Hepatic stellate cell (primary cell): ENCODE measurements at places on chromosomes 1 and 21.

DNA sequence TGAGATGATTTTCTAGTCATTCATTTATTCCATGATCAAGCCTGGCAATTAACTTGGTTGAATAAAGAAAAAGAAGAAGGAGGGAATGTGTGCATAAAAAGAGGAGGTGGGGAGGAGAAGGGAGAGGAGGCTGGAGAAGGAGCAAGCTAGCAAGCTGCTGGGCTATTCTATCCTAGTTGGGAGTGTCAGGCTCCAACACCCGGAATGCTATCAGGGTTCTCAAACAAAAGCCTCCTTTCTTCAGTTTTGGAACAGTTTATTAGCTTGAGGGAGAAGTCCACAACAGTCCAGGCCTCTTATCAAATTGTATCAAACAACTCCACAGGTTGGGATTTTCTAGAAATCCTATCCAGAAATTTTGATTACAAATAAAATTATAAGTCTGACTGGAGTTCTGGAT, 80.0 kb downstream of the BCAR3 start:
- no peak for DNase-seq

DNA sequence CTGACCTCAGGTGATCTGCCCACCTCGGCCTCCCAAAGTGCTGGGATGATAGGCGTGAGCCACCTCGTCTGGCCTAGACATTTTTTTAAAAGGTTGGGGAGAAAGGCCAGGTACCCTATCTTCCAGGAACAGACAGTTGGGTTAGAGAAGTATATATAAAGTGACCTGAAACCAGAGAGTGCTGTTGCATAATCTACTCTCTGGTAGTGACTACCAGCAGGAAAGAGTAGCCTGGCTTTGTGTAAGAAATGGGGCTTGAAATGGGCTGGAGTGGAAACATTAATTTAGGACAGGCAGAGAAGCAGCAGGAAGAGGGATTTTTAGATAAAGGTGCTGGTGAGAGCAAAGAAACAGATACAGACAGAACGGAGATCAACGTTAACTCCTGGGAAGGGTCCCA, 125.8 kb upstream of the HOOK1 start:
- DNase-seq = no peak

DNA sequence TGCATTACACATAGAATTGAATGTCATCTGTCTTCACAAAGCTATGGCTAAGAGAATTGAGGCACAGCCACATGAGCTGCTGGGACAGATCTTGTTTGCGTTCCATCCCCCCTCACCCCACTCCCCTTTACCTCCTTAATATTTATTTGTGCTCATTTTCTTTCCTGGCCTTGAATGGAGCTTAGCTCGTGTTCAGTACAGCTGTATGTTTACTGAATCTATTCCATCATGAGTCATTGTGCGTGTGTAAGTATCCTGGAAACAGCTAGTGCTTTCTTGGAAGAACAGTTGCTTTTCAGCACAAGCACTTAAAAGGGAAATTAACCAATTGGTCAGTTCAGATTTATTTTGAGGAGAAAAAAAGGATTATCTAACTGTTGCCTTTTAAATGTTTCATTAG, 14.7 kb downstream of the PROX1 start:
- no peak for DNase-seq

- DNase-seq = no peak
Observed at GRCh38 chr1:200035956-200036618, 8.6 kb downstream of the NR5A2 start.
